ENCODE measurements at places on chromosomes 11 and 22. TPM values are rescaled to one million over a fixed set of nuclear protein-coding genes. Genes with fewer than 3 reads are reported as not detected.
A peak's percentile ranks its signal among the peaks of the same experiment; 100 is the strongest.

DNA sequence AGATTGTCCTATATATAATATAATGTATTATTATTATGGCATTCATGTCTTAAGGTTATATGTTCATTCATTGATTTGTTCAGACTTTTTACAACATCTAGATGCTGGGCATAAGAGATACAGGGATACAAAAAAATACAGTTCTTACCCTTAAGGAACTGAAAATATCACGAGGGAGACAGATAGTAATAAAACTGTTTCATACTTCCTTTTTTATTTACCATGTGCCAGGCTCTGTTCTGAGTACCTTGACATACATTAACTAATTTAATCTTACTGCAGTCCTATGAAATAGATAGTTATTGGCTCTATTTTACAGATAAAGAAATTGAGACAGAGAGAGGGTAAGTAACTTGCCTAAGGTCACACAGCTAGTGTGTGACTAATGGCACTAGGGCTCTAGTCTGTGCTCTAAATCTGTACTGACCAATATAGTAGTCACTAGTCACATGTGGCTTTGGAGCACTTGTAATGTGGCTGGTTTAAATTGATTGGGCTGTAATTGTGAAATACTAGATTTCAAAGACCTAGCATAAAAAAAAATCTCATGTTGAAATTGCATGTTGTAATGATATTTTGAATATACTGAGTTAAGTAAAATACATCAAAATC is 21.3 kb downstream of the TRIM44 start:
- DNase-seq: no peak

DNA sequence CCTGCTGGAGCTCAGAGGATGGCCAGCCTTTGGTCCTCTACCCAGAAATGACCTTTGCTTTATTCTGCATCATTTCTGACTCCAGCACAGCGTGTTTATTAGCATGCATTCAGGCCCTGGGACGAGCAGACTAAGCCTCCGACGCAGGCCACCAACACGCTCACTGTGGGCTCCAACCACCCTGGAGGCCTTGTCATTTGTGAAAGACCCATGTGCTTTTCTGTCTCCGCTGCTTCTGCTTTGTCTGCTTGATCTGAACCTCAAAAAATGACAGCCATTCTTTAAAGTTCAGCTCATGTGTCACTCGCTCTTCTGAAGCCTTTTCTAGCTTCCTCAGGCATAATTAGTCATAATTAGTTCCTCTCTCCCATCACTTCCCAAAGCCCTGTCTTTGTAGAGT is 109.1 kb upstream of the TIMP3 start:
- no peak for DNase-seq

- no peak for DNase-seq
Observed at GRCh38 chr11:58774164-58774593, 42.4 kb upstream of the GLYAT start.

GRCh38 chr11:134524896-134525845 is 113.1 kb upstream of the B3GAT1 start:
- DNase-seq: no peak

DNA sequence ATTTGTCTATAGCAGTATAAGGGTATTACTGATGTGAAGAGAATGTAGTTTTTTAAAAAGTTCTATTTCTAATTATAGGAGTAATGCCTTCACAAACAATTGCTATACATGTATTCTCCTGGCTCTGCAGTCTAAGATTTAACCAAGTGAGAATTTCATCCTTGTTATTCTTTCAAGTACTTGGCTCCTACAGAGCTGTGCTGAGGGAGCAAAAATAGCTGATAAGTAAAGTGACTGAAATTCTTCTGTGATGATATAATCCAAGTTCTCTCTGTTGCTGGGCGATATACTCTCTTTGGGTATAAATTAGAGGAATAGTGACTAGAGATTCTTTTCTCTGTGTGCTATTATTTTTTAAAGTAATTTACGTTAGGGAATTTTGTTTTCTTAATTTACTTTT is 68.0 kb downstream of the PGR start:
- no peak for DNase-seq

GRCh38 chr11:118438314-118438931 is 2.1 kb downstream of the KMT2A start:
- peak; percentile 88 for DNase-seq

DNA sequence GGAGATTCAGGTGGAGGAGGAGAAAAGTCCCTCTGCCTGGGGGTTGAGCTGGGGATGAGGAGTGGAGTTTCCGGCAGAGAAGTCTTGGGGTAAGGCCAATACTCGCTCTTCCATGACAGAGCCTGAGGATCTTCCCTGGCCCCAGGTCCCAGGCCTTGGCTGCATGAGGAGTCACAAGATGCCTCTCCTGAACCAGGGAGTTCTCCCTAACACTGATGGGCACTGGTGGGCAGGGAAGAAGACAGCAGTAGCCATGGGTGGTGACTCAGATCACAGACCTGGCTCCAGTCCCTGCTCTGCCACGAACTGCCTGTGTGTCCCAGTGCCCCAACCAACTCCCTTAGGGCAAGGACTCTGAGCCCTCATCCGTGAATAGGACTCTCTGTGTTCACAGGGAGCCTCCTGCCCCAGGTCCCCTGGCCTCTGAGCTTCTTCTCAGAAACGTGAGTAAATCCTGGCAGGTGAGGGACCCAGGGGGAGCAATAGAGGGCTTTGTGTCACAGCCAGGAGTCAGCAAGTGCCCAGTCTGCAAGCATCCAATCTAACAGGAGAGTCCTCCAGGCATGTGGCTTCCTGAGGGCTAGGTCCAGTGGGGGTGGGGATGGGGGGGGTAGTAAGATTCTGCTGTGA is 45.5 kb upstream of the FTH1 start:
- no peak for DNase-seq

GRCh38 chr11:64198511-64198910 is 8.0 kb upstream of the FERMT3 start:
- DNase-seq: no peak

- DNase-seq: no peak
Observed at GRCh38 chr11:96036863-96037262, 113.0 kb upstream of the MTMR2 start.

DNA sequence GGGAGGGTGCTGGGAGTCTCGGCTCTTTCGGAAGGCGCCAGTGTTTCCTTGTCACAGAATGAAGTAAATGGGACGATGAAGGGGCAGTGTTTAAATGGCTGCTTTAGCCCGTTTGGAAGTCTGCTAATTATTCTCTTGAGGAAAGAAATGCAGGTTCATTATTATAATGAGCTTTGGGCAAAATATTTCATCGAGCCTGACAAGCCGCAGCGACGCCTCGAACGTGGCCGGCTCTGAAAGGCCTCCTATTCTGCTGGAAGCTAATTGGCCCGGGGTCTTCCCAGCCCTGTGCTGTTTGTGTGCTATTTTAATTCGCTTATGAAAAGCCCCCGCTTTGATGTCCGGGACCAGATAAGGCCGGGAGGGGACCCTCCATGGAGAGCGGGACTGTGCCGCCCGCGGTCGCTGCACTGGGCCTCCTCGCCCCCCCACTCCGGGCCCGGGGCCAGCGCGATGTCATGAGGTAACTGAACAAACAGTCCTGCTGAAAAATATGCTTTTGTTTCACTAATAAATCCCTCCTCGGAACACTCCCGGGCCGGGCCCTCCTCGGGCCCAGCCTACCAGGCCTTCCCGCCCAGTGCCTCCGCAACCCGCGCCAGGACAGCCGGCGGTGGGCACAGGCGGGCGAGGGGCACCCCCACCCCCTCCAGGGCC is 78.4 kb downstream of the CDKN1C start:
- DNase-seq: peak; percentile 81

DNA sequence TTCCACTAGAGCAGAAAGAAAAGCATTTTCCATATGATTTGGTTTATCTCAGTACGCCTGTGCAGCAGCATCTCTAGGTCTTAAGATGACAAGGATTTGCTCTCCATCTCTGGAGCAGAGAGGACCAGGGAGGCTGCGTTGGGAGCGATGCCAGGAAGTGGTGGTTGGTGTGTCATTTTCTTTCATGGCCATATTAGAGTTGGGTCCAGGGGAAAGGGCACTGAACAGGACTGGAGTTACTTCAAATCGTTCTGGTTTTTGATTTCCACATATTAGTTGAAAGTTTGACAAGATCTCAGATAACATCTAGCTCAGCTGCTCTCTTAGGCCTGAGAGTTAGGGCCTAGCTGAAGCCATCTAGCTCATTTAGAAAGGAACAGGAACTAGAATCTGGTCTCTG is 157.7 kb downstream of the ADAMTS15 start:
- no peak for DNase-seq

- no peak for DNase-seq
Observed at GRCh38 chr11:70036971-70037882, 40.9 kb upstream of the ANO1 start.

DNA sequence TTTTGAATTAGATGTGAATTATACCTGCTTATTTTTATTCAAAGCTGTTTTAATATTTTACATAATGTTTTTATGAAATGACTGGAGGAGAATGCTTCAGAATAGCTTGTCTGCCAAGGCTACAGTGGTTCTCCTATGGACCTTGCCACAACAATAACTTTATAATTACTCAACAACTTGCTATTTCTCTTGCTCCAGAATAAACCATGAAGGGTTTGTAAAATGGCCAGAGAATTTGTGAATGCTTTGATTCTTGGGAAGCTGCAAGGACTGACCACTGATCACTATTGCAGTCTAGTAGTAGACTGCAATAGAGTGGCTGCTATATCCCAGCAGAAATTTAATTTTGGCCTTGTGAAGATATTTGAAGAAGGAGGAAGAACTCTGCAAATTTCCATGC is 199.7 kb downstream of the FAT3 start:
- DNase-seq: no peak

DNA sequence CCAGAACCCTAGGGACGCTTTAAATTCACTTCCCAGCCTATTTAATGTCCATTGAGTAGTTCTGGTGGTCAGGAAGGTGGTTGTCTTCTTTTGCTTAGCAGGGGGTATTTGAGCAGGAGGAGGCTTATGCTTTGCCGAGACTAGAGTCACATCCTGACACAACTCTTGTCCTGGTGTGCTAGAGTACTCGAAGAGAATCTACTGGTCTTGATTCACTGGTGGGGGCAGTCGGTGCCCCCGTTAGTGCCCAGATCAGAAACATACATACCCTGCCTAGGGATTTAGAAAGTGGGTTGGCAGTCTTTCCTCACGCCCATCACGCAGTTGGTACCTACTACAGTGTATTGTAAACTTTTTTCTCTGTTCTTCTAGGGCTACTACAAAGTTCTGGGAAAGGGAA is 2.7 kb downstream of the RPL27A start:
- no peak for DNase-seq

DNA sequence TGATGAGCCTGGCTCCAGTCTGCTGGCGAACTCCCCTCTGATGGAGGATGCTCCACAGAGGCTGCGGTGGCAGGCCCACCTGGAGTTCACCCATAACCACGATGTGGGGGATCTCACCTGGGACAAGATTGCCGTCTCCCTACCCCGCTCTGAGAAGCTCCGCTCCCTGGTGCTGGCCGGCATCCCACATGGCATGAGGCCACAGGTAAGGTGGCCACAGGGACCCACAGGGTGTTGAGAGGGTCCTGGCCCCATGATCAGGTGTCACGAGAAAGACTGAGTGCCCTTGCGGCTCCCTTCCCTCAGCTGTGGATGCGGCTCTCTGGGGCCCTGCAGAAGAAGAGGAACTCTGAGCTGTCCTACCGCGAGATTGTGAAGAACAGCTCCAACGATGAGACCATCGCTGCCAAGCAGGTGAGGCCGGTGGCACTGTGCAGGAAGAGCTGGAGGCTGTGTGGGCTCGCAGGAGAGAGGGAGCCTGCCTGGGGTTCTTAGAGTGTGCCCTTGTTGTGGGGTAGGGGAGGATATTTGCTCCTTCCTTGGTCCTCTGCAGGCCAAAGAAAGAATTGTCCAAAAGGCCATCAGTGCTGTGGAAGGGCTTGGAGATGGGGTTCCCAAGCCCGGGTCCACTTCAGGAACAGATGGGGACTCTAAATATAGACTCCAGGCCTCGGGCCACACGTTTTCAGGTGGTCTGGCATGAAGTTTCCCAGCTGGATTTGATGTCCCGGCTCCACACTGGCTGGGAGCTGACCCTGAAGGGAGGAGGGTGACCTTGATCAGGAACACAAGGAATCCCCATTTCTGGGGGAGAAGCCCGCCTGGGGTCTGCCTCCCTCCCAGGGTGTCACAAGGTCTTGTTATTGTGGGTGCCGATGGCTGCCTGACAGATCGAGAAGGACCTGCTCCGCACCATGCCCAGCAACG is 34.1 kb downstream of the SGSM3 start:
- no peak for DNase-seq

DNA sequence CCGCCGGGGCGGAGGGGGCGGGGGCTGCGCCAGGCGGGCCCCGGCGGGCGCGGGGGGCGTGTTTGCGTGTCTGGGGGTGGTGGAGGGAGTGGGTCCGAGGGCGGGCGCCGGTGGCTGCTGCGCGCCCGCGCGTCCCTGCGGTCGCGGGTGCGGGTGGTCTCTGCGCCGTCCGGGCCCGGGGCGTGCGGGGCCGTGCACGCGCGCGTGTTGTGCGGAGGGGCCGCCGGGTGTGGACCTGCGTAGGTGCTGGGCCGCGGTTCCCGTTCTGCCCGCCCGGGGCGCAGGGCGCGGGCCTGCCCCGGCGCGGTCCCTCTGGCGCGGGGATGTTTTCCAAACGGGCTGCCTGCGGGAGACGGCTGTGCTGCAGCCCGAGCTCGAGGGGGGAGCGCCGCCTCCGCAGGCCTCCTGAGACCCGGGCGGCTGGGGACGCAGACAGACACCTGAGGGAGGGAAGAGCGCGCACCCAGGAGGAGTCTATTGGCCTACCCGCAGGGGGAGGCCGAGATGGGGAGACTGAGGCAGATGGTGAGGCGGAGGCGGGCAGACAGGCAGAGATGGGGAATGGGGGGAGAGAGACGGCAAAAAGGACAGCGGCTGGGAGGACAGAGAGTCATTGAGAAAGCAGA is 442 bp downstream of the PELI3 start:
- DNase-seq: peak; percentile 17

DNA sequence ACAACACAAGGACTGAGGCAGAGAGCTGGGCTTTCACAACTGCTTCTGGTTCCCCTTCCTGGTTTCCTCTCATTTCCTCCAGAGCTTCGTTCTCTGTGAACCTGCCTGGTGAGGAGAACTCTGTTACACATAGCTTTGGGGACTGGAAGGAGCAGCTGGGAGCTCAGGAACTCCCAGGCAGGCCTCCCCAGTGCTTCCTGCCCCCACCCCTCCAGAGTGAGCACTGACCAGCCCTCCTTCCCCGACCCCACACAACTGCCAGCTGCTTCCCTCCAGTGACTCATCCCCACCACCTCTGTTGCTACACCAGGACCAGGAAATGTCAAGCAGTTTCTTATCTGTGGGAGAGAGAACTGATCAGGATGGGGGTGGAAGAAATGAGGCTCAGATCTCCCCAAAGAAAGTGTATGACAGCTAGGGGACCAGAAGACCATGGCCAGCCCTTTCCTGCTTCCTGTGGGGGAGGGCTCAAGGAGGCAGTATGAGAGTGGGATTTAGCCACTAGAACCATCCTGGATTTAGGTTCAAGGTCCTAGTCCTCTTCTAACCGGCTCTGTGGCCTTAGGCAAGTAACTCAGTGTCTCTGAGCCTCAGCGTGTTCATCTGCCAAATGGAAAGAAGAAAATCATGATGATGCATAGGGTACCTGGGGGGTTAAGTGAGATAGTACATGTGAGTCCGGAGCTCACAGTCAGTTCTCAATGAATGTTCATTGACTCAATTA is 4.5 kb upstream of the TP53I11 start:
- DNase-seq: peak; percentile 97

PRR33 gene
- not detected for total RNA-seq

OR2AT4 gene
- total RNA-seq: not detected

CCDC89 gene
- not detected for total RNA-seq

SLC25A22 gene
- 6.3 TPM for total RNA-seq

RCOR2 gene
- under 0.01 TPM for total RNA-seq

PLAAT3 gene
- 56.2 TPM for total RNA-seq
